Ammon's horn (tissue), 1 donor: ENCODE measurements at places on chromosomes 16 and 17.

DNA sequence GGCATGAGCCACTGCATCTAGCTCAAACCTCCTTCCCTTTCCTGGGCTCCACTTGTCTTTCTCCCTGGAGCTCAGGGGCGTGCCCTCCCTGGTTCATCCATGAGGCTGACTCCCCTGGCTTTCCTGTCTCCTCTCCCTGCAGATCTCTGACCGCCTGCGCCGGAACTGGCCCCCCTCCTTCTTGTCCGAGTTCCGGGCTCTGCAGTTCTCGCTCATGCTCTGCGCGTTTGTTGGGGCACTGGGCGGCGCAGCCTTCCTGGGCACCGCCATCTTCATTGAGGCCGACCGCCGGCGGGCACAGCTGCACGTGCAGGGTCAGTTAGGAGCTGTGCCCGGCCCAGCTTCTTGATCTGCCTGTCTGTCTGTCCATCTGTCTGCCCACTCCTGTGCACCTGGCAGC, 1.2 kb upstream of the LAT start:
- no peak for DNase-seq

GRCh38 chr16:80994451-80994850, 12.2 kb downstream of the CMC2 start:
- DNase-seq = no peak

- DNase-seq = no peak
Measured at GRCh38 chr16:7910116-7910515, 577.5 kb downstream of the RBFOX1 start.

- DNase-seq = peak; percentile 47
Measured at GRCh38 chr17:63751806-63752205, 10.2 kb upstream of the STRADA start.
